Activated T-cell treated with anti-CD3 and anti-CD28 coated beads, Interleukin-2, amount 50 U/mL, for 4 hours (primary cell): ENCODE measurements at places on chromosomes 16 and 17. TPM values are rescaled to one million over a fixed set of nuclear protein-coding genes. Genes with fewer than 3 reads are reported as not detected.

The CMTM1 gene
- 2.3 TPM for total RNA-seq

DNA sequence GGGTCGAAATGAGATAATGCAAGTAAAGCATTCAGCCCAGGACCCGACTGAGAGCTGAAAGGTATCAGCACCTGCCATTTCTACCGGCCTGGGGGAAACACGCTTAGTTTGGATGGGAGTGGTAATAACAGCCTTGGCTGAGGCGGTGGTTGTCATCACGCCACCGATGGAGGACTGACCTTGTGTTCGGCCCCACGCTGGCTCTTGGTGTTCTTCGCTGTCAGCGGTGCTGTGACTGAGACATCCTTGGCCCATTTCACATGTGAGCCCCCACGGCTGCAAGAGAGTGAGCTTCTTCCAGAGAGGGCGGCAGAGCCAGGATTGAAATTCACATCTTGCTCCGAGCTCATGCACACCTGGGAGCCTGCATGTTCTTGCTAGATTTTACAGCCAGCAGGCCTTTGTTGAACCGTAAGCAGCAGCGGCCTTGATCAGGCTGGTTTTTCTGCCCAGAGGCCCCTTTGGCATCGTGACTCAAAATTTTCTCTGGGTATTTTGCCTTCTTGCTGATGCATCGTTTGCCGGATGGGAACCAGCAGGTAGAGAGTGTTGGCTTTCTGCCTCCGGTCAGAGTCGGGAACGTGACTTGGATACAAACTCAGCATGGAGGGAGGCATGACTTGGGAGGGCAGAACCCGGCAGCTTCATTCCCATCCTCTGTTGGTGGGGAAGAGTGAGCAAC is 341.5 kb downstream of the SNX29 start:
- DNase-seq = no peak

DNA sequence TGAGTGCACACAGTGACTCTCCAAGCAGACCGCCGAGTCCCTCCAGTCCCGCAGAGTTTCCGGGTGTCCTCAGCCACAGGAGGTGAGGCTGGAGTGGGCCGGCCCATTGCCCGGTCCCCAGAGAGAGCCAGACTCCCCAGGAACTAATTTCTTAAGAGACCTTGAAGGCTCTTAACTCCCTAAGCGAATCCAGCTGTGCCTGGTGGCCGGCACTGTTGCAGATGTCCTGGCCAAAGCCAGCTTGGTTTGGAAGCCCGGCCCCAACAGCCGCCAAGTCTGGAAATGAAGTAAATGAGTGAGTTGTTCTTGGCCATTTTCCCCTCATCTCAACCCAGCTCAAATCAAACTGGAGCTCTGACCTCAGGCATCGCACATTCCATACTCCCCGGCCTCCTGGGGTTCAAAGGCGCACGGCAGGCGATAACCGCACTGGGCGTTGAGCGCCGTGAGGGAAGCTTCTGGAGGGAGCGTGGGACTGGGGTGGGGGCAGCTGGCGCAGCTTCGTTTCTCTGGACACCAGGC is 42.0 kb downstream of the CMIP start:
- DNase-seq = no peak

- no peak for DNase-seq
Observed at GRCh38 chr16:57262841-57263540, 17.9 kb downstream of the ARL2BP start.

The RHBDL3 gene
- 0.20 TPM for total RNA-seq

- no peak for DNase-seq
Observed at GRCh38 chr16:81397879-81398520, 46.6 kb upstream of the CMIP start.

DNA sequence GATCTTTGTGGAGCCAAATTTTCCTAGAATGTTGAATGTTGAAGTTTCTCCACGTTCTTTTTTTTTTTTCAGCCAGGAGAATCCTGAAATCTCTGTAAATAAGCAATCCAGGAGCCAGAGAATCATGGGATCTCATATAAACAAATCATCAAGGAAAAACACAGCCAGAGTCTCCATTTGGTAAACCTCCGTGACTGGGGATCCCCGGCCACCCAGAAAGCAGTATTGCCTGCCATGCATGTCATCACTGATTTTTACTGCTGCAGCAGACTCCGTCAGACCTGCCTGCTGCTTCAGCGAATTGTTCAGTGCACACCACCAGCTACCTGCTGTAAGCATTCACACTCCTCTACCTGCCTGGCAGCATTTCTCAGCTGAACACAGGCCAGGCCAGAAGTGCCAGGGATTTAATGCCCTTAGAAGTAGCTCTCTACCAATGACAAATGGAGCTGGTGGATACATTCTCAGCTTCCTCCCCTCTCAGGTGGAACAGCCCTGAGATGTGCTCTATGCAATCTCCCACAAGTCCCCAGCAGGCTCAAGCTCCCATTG is 158.6 kb downstream of the CYLD start:
- DNase-seq = no peak

The C1QL1 gene
- total RNA-seq = not detected

DNA sequence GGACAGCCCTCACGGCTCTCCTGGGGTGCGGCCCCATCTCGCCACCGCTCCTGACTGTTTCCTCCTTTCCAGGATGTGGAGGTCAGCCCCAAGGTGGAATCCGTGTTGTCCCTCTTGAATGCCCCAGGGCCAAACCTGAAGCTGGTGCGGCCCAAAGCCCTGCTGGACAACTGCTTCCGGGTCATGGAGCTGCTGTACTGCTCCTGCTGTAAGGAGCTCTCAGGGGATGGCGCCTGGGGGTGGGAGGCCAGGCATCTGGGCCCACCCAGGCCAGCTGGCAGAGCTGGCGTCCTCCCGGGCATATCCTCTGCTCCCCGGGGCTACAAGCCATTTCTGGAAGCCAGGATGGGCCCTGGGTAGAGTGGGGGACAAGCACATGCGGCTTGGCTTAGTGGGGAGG is 13.2 kb downstream of the IL34 start:
- DNase-seq = no peak

The CDH16 gene
- total RNA-seq = not detected

- DNase-seq = no peak
Observed at GRCh38 chr16:19810817-19811731, 73.6 kb downstream of the GPRC5B start.
